ENCODE measurements at places on chromosomes 11 and 22.

DNA sequence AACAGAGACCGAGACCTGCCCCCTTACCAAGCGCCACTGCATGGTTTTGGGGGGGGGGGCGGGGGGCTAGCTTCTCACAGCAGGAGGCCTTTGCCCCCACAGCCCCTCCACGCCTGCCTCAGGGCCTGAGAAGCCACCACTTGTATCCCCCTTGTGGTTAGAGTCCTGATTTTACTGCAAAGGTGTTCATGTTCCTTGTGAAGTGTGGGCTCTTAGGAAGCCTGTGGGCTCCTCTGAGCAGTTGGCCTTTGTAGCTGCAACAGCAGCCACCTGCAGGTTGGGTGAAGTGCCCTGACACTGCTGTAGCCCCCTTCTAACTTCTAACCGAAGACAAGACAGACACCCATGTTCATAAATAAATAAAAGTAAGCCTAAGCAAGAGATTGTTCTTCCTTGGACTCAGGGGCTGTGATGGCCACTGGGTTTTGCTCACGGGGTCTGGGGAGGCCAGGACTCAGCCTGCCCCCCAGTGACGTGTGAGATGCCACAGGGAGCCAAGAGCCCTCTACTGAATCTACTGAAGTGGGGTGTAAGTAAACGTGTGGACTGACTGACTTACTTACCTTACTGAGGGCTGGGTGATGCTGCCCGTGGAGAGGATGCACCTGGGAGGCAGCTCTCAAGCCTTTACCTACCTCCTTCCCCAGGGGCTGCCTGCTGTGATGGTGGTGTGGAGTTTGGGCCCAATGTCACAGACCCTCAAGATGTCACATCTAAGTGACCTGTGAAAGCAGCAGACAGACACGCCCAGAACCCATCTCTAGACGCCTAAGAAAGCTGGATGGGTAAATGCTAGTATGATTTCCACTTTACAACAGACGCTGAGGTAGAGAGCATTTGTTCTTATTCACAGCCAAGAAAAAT lies 25.8 kb downstream of the USP35 start:
- DNase-seq = no peak

GRCh38 chr11:74297484-74297883 lies 14.0 kb downstream of the P4HA3 start:
- DNase-seq = peak; percentile 23

DNA sequence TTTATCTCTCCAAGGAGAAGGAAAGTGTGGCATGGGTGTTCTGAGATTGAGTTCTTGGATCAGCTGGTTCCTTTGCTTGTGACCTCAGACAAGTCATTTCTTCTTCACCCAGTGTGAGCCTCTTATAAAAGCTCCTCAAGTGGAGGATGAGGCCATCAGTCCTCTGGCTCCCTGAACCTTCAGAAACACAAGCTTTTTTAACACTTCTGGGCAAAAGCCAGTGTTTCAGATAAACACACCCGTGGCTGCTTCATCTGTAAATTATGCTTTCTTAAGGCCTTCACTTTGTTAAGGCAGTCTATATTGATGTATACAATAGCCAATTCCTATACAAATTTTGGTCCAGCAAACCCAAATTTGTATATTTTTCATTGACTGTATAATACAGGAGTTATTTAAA lies 179.9 kb downstream of the DBX1 start:
- no peak for DNase-seq

GRCh38 chr11:100874203-100874602 lies 187.1 kb downstream of the ARHGAP42 start:
- DNase-seq = no peak

DNA sequence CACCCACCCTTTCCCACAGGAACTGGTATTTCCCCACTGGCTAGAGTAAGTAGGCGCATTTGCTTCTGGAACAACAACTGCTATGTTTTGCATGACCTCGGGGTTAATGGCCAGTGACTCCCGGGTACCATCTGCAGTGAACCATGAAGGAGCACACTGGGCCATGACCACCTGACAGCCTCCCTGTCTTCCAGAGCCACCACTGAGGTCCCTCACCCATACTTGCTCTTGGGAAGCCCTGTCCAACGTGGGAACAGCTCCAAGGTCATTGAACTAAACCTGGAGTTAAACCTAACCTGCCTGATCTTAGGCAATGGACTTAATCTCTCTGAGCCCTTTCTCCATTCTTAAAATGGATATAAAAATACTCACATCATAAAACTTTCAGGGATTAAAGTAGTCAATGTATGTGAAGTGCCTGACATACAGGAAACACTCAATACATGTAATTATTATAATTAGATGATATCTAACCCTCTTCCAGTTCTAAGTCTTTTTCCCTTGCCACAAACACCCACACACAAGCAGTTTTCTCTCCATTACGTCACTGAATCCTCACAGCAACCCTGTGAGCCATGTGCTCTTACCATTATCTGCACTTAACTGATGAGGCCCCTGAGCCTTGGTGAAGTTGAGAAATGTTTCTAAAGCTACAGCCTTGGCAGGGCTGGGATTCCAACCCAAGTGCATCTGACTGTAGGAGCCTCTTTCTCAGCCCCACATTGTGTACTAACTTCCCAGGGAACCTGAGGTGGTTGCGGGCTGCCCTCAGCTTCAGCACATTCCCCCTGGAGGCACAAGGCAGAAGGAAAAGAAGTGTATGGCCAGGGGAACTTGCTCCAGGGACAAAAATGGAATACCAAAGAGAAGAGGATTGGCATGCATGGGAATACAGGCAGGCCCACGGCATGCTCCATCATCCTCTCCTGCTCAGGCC lies 74.5 kb upstream of the NCAM1 start:
- no peak for DNase-seq

DNA sequence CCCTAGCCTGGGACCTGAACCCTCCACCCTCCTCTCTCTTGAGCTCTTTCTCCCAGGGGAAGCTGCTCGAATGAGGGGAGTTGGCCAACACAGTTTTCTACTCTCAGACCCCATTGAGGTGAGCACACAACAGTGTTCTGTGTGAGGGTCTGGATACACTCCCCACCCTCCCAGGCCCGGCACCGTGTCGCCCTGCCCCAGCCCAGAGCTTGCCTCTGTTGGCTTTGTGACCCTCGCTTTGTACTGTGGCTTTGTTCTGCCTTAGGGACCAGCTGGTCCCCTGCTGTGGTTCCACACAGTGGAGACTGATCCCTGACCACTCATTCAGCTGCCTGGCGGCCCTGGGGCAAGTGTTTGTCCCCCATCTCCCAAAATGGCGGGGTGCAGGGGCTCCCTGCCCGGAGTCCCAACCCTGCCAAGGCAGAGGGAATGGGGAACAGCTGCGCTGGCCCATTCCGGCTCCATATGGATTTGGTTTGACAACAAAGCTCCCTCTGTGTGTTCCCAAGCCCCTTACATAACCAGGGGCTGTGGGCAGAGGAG lies 8.3 kb downstream of the ST3GAL4 start:
- no peak for DNase-seq

DNA sequence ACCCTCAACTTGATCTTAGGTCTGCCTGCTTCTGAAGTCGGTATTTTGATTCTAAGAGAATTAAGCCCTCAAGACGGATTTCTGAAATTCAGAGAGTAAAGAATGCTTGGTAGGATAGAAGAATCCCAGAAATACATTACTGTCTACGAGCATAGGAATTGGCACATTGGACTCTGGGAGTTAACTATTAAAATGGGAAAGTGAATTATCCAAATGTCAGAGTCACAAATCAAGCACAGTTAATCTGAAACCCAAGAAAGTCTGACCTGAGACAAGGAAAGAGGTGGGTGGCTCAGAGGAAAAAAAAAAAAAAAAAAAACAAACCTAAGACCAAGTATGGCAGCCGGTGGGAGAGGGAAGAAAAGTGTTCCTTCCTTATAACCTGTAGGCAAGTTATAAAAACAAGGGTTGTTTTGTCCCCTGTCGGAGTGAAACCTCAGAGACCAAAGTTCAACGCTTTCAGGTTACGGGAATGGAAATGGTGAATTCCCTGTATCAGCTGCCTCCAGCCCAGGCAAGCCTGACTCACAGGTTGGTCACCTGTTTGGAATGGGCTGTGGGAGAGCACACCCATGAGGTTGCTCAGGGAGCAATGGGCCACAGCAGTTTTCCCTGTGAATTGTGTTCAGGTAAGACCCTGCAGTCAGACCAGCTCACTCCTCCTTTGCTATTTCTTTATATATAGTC lies 139.0 kb downstream of the ETS1 start:
- DNase-seq = no peak

DNA sequence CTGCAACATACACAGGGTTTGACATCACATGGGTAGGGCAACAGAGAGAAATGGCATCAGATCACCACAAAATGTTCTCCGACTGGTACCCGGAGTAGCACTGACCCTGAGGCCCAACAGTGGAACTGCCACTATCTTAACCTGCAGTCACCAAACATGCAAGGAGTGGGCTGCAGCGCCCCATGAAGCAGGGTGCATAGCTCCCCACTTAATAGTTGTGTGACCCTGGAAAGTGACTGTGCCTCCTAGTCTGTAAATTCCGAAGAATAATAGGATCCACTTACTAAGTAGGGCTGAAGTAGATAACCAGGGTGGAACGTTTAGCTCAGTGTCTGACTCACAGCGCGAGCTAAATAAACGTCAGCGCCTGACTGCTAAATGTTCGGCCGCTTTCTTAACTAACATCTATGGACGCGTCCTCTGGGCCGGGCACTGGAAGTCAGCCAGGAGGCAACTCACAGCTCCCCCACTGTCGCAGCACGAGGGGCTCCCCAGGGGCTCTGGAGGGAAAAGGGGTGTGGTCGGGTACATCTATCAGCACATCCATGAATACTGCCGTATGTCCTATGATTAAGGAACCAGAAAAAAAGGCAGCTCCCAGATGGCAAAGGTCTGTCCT lies 777 bp downstream of the LTO1 start:
- no peak for DNase-seq

DNA sequence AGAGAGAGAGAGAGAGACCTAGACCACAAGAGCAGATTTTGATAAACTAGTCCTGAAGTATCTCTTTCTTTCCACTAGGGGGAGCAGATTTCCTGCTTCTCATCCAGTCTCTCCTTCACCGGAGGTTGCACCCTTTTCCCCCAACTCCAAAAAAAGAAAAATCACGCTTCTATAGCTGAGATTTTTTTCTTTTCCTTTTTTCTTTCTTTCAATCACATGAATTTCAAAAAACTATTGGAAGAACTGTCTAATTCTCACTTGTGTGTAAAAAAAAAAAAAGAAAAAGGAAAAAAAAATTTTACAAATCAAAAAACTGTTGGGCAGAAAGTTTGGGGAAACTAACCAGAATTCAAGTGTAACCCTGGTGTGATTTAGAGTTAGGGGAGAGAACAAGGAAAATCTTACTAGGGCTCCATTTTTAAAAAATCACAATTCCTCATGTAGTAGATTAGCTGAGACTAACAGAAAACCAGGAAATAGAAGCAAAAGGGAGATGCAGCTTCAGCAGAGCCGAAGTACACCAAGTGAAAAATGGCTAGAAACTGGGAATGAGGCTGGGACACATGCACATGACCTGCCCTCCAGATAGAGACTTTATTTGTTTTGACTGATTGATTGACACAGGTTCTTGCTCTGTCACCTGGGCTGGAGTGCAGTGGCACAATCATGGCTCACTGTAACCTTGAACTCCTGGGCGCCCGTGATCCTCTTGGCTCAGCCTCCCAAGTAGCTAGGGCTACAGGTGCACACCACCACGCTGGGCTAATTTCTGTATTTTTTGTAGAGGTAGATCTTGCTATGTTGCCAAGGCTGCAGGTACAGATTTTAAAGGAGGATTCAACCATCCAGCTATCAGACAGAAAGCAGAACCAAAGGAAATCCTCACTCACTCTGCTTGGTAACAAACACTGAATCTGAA lies 27.1 kb downstream of the SDHD start:
- peak; percentile 20 for DNase-seq

GRCh38 chr11:88536616-88537265 lies 199.2 kb upstream of the CTSC start:
- no peak for DNase-seq

GRCh38 chr11:67704524-67704923 lies 30.1 kb upstream of the ALDH3B2 start:
- DNase-seq = no peak

GRCh38 chr11:21411597-21411996 lies 742.2 kb downstream of the NELL1 start:
- DNase-seq = no peak
